ENCODE measurements at places on chromosomes 7 and 10.

DNA sequence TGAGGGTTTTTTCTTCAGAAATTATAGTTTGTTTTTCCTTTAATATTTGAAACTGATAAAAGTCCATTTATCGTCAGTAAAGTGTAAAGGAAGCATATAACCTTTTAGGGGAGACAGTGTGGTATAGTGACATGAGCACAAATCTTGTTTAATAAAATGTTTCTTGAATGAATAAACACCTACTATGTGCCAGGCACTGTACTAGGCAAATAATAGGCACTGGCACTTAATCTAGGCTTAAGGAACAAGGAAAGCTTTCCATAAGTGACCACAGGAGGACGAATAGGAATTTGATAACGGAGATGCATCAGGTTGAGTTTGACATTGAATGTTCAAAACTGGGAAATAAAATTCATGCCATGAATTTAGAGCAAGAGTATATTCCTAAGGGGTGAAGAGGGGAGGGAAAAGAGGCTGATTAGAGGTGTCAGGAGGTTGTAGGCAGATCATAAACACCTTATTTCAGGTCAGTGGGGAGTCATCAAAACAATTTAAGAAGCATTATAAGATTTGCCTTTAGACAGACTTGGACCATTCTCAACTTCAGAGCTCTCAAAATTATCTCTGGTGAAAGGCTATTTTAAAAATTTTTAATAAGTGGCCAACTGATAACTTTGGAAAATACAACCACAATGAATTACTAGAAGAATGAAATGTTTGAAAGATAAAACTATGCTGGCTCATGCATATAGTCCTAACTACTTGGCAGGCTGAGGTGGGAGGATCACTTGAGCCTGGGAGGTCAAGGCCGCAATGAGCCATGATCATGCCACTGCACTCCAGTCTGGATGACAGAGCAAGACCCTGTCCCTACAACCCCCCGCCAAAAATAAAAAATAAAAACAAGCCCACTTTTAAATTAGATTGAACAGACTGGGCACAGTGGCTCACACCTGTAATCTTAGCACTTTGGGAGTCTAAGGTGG is 22.4 kb downstream of the RALA start:
- no peak for DNase-seq

DNA sequence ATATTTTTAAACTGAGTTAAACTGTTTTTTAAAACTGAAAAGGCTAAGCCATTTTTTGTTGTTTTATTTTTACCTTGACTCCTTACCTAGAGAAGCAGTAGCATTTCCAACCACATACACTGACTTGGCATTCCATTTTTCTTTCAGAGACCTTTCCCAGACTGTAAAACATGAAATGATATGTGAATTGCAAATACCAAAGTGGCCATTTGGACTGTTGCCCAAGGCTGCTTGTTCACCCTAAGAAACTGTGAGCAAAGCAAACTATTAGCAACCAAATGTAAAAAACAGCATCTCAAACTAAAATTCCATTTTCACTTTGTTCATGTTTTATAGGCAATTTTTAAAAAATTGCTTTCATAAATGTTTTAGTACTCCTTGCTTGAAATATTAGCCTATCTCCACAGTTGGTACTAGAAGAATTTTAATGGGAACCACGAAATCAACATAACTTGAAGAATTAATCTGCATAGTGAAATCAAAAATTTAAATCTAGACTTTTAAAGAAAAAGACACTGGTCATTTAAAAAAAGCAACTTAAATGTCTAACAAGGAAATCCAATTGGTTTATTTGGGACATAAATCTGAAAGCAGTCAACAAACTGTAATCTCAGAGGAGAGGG is 10.8 kb downstream of the UROS start:
- no peak for DNase-seq

GRCh38 chr10:119398996-119399395 is 143.5 kb downstream of the RGS10 start:
- DNase-seq, result no peak

GRCh38 chr7:91107460-91107859 is 156.8 kb upstream of the FZD1 start:
- DNase-seq, result no peak

DNA sequence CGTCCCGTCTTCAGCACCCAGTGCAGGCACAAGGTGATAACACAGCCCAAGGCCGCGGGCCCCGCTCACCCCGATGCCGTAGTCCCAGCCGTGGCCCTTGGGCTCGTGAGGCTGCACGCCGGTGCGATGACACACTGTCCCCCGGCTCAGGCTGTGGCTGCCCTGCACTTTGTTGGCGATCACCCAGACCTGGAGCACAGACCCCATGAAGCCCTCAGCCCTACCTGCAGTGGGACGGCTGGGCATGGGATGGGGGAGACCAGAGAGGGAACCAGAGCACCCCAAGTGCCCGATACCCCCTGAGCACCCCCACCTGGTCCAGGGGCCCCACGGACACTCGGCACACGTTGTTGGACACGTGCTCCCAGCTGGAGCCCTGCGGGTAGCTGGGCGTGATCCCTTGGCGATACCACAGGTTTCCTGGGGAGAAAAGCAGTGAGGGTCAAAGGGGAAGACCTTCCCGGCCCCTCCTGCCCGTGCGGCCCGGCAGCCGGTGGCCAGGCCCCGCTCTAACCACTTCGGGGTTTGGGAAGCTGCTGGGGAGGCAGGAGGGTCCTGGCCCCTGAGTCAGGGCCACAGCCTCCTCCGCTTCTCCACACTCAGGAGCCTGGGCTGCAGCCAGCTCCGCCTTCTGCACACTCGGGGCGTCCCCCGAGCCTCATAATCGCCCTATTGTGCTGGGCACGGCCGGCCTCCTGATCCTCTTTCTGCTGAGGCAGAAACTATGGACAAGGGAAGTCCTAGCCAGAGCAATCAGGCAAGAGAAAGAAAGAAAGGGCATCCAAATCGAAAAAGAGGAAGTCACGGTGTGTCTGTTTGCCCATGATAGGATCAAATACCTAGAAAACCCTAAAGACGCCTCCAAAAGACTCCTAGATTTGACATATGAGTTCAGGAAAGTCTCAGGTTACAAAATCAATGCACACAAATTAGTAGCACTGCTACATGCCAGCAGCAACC is 6.7 kb downstream of the BHLHA15 start:
- no peak for DNase-seq

- DNase-seq, result no peak
These were observed 140.0 kb upstream of the NRBF2 start for GRCh38 chr10:62993121-62993520.

DNA sequence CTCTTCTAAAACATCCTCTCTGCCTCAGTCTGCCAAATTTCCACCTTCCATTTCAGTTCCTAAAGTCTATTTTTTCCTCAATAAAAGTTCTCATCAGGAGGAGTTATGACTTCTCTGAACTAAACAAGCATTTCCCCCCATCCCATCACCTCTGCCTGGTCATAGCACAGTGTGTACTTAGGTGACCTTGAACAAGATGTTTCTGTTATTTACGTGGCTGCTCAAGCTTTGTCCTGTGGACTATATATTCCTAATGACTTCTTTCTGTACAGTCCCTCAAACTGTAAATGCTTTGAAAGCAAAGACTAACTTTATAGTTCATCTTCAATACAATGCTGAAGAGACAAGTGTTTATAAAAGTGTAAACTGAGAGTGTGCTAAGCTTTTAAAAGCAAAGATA is 166.9 kb downstream of the CPEB3 start:
- DNase-seq, result no peak

GRCh38 chr10:129467359-129468064 is 471 bp downstream of the MGMT start:
- no peak for DNase-seq

All from stimulated activated CD8-positive, alpha-beta memory T cell treated with anti-CD3 and anti-CD28 coated beads, Interleukin-4, amount 100 ng/mL, for 1 hour (primary cell).